ENCODE measurements at places on chromosomes 5 and 9.

- no peak for DNase-seq
Measured at GRCh38 chr5:1833264-1834021, 32.2 kb downstream of the NDUFS6 start.

GRCh38 chr5:149271716-149272563 is at the start of gene AFAP1L1:
Gene AFAP1L1 (plus strand): TSS chr5:149271859. CDS start chr5:149271969, 110 bp downstream.
- DNase-seq = no peak

DNA sequence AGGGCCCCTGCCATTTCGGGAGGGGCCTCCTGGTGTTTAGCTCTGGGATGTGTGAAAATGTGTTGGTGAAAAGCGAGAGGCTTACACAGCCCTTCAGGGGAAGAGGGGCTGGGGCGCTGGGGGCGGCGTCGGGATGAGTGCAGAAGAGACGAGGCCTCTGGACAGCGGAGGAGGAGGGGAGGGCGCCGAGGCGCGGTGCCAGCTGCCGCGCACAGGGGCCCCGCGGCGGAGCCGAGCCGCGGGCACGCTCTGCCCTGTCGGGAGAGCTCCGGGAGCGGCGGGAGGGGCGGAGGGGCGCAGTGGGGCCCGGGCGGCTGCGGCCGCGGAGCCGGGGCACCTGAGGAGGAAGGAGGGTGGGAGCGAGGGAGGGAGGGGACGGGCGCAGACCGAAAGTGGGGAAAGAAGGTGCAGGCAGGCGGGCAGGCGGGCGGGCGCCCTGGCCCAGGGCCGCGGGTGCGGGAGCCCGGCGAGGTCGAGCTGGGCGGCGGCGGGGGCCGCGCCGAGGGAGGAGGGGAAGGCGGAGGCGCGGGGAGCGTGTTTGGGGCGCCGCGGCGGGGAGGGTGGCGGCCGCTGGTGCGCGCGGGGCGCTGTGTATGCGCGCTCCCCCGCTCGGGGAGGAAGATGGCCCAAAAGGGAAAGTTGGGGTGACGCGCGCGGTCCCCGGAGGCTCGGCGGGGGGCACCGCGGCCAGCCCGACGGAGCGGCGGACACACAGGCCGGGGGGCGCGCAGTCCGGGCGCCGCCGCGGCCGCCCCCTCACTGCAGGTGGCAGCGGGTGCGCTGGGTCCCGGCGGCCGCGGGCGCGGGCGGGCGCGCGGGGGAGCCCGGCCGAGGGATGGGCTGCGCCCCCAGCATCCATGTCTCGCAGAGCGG is at the start of gene PDE8B:
Gene PDE8B, plus strand, starts transcription at position 590 of the 873 bp plus-strand sequence. Its CDS starts 246 bp downstream, at position 836.
- no peak for DNase-seq

DNA sequence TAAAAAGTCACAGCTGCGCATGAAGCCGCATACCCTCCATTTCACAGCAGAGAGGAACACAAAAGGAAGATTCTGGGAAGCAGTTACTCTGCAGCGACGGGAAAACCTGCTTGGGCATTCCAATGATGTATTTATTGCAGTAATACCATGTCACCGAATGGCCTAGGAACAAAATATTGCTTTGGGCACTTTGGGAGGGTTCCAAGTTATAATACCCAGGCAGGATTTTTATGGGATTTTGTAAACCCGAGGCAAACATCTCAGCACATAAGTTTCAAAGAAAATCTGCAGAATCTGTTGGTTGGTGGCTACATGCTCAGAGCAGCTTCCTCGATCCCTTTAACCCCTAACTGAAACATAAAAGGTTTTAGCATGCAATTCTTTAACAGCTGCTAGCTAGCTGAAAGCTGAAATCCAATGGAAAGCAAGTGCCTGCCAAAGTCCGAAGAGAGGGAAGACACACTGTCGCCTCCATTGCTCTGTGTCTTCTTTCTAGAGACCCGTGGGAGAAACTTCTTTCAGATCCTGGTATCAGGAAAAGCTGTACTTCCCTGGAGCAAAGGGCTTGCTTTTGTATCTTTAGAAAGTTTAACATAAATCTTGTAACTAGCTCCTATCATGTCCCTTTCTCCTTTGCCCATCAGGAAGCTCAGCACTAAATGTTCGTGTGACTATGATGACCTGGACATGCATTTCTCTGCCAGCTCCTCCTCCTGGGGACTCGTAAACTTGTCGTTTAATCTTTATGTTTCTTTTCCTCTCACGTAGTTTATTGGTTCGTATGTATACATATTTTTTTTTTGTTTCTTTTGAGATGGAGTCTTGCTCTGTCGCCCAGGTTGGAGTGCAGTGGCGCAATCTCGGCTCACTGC is 195.0 kb downstream of the MAPKAP1 start:
- DNase-seq = no peak

- no peak for DNase-seq
Measured at GRCh38 chr5:95669540-95669939, 13.3 kb downstream of the SPATA9 start.

- no peak for DNase-seq
Measured at GRCh38 chr9:131708226-131709002, 31.5 kb downstream of the RAPGEF1 start.

DNA sequence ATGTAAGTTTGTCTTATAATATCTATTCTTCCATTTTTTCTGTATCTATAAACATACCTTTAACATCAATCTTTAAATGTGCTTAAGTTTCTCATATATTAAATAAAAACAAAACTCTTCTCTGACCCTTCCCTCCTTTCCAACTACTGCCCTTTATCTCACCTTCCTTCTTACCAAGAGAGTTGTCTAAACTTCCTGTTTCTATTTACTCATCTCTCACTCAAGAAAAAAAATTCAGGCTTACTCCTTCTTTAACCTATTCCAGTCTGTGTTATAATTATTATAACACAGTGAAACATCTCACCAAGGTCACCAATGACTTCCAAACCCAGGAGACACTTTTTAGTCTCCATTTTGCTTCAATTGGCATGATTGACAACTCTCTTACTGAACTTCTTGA is 140.9 kb downstream of the CCDC171 start:
- DNase-seq = no peak

- DNase-seq = no peak
Measured at GRCh38 chr5:40442346-40442745, 237.4 kb upstream of the PTGER4 start.

DNA sequence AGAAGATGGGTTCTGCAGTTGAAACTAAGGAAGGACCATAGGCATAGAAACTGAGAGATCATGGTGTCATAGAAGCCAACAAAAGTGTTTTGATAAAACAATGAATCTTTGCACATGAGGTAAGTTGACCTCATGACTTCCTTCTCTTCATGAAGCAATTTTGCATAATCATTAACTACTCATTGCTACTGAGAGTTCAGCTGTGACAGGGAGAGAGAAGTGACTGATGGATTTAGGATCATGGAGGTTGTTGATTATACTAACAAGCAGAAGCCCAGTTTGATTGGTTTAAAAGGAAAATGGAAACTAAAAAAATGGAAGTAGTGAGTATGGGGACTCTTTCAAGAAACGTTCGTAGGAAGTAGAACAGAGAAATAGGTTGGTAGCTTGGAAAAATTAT is 51.2 kb downstream of the PARP8 start:
- no peak for DNase-seq

DNA sequence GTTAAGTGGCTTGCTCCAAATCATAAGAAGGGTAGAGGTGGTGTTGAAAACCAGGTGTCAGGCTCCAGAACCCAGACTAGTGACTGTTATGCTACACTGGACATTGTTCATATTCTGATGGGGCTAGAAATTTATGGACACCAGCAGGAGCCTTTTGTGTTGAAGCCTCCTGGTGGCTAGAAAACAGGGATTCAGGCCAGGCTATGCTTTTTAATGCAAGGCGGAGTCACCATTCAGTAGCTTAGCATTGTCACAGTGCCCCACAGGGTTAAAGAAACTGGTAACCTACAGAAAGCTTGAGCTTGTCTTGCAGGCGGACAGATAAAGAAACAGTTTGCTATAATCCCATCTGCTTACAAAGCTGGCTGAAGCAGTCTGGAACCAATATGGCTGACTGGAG is 23.0 kb upstream of the GOLM1 start:
- DNase-seq = no peak

- DNase-seq = no peak
Measured at GRCh38 chr9:109316207-109316640, 4.6 kb downstream of the EPB41L4B start.

GRCh38 chr9:113771199-113771598 is 104.9 kb upstream of the ZNF618 start:
- DNase-seq = no peak

DNA sequence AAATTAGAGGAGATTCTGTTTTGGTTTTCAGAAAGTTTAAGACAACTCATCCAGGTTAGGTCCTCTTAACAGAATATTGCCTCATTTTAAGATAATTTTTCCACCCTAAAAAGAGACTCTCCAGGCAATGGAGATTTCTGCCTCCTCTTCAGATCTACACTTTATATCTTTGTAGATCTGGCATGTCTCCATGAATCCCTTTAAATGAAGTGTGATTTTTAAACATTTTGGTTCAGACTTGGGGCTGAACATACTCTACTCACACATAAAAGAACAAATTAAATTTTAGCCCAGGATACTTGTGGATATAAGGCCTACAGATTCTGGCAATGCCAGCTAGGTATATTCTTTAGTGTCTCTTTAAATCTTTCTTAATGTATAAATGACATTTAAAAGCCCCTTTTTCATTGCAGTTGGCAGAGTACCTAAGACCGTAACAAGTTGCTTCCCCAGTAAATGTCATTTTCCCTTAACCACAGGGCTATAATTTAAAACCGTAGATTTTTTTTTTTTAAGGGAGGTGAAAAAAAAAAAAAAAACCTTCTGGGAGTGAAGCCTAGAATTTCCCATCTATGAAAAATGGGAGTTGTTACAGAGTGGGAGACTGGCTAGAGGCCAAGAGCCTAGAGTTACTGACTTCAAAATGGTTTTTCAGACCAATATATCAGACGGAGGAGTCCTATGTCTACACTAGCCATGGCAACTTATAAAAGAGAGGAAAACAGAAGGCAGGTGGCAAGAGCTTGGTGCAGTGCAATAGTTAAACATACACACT is 207.8 kb upstream of the TARS1 start:
- no peak for DNase-seq

GRCh38 chr9:117779760-117780159 is 75.6 kb downstream of the TLR4 start:
- DNase-seq = peak; percentile 11

GRCh38 chr9:101931756-101932155 is 193.3 kb upstream of the GRIN3A start:
- DNase-seq = no peak

DNA sequence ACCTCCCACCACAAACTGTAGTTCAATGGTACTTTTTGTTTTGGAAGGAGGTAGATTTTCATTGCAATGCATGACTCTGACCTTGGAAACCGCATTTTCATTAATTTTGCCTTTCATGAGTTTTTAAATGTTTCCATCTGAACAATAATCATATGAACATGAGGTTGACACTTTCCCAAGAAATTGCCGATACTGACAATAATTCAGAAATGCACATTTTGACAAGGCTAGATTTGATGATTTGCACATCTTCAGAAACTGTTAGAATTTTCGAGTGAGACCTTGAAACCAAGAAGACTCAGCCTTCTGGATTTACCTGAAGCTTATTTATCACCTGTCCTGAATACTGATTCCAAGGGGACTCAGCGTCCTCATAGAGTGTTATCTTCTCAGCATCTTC is 93.8 kb upstream of the NTRK2 start:
- no peak for DNase-seq

- no peak for DNase-seq
Measured at GRCh38 chr5:173857234-173857633, 30.9 kb upstream of the CPEB4 start.

GRCh38 chr9:93903886-93904648 is 51.1 kb downstream of the BARX1 start:
- no peak for DNase-seq

DNA sequence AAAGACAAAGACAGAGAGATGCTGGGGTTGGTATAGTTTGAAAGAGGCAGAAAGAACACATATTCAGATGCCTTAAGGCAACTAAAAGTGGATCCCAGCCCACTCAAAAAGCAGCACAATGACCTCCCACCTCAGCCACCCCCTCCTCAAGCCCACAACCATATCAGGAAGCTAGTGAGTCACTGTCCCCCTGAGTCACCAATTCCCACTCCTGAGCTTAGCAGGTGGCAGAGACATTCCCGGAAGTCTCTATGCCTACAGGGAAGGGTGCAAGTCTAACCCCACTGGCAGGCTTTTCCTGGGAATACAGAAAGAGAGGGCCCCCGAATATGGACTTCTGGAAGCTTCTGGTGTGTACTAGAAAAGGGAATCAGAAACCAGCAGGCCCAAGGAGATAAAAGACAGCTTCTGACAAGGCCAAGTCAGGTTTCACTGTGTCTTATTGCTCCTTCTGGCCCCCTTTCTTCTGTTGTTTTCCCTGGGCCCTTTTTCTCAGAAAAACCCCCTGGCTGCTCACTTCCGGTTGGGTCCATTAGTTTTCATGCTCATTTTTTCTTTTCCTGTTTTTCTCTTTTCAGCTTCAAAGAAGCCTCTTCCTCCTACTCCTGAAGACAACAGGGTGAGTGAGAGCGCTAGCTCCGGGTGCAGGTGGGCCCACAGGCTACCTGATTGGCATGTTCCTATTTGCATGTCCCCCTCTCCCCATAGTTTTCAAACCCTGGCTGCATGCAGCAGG is 36.8 kb downstream of the ITK start:
- DNase-seq = no peak

DNA sequence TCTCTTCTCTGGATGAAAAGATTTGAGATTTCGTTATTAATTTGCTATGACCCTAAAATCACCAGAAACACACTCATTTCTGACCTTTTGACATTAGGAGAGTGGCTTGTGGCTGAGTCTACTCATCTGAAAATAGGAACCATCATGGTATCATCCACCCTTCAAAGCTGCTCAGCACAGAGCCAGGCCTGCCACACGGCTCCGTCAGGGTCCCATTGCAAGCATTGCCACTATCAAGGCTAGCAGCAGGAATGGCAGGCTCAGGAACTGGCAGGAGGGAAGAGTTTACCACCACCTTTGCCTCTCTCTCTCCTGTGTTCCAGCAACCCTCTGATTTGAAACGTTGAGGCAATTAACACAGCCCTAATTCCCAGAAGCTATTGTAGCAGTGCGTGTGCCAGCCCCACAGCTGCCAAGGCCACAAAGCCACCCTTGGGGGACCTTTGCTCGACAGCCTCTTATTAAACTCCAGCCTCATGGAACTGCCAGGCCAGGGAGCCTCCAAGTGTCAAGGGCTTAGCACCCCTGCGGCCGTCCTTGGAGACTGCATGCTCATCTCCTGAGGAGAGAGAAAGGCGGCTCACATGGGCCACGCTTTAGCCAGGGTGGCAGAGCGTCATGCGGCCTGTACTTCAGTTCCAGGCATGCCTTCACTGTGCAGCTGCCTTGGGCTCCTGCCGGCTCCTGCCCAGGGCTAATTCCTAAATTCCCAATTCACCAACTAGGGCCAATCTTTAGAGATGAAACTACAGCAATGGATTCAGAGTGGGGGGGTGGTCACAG is 145.9 kb downstream of the ROR2 start:
- DNase-seq = no peak

DNA sequence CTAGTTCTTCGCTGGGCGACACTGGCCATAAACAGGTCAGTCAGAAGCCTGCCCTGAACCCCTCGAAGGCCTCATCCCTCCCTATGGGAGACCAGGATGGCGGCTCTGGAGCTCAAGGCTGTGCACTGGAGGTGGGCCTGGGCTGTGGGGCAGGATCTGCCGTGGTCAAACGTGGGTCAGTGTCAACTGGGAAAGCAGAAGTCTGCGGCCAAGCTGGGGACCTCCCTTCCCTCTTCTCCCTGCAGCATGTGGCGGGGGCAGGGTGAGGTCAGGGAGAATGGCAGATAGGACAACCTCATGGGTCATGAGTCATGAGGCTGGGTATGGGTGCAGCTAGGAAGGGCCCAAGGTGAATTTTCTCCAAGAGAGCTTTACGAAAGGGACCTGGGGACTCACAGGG is 132.9 kb downstream of the RXRA start:
- DNase-seq = no peak
